ENCODE measurements at places on chromosomes 6 and 20.

GRCh38 chr6:85944776-85945175 is 302.1 kb upstream of the SYNCRIP start:
- DNase-seq, result no peak

DNA sequence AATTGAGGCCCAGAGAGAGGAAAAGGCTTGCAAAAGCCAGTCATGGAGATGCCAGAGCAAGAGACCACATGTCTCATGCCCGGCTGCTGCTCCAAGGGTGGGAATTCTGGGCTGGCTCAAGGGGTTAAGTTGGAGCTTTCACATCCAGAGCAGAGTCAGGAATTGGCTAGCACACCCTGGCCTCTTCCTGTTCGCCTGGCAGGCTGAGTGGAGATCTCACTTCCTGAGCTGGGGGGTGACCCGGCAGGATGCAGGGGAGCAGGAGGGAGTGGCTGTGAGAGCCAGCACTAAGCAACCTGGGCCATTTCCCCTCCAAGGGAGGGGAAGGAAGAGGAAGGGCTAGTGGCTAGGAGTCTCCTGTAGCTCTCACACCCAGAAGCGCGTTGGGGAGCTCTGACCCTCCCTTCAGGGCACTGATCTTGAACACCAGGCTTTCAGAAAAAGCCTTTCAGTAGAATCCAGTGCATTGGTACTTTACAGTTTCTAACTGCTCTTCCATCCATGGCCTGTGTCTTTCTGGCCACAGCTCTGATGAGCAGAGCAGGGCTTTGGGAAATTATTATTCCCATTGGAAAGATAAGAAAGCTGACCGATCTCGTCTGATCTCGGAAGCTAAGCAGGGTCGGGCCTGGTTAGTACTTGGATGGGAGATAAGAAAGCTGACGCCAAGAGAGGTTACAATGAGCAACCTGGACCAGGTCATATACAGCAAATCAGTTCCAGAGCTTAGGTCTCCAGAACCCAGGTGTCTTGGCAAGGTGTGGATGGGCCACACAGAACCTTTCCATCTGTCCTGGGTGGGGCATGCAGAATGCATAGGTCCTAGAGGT is 2.2 kb upstream of the CCM2L start:
- no peak for DNase-seq

DNA sequence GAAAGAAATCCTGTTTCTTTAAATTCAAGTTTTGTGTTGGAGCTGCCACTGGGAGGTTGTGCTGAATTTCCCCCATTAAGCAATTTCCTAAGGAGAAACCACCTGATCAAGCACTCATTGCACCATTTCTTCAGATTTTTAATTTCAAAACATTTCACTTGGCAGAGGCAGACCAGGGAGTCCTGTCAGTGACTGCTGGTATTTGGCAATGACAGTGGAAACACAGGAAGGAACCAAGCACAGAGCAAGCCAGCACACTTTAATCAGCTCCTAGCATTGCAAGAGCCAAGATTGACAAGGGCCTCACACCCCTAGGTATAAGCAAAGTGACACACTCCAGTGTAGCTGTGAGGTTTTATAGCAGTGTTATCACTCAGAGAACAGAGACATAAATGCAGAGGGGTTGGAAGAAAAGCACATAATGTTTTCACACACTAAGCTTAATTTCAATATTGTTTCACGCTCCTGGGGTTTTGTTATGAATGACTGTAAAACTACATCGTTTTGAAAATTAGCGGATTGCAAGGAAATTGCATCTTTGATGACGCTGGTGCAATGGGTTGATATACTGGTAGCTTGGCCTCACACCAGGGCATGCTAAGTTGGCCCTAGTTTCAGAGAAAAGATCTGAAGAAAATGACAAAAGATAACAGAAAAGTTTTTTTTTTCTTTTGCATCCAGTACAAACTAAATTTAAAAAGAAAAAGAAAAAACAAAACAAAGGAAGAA is 768.4 kb downstream of the TFAP2A start:
- no peak for DNase-seq

DNA sequence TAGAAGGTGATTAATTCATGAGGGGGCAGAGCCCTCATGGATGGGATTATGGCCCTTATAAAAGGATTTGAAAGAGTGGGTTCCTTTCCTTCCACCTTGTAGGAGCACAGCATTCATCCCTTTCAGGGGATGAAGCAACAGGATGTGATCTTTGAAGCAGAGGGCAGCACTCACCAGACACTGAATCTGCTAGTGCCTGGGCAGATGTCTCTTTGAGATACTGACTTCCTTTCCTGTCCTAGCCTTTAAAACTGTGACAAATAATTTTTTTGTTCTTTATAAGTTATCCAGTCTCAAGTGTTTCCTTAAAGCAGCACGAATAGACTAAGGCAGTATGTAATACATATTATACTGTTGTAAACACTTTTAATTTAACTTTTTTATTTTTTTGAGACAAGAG is 538.6 kb upstream of the RNF217 start:
- no peak for DNase-seq
